ENCODE measurements at places on chromosomes 3 and 15.

DNA sequence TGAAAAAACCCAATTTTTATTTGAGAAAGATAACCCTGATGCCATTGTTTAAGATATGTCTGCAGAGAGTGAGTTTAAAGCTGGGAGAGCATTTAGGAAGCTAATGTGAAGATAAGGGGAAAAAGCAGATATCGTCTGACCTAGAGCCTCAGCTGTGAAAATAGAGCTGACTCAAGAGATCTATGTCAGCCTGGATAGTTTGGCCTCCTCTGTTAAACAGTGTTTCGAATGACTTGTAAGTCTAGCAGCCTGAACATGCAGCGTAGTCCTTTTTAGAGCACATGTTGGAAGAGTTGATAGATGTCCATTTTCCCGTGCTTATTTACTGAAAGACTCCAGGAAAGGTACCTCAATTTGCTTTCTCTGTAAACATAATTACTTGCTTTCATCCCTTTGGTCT, 48.1 kb downstream of the ALCAM start:
- DNase-seq: no peak

- no peak for DNase-seq
Measured at GRCh38 chr3:124862006-124862405, 25.2 kb downstream of the ITGB5 start.

DNA sequence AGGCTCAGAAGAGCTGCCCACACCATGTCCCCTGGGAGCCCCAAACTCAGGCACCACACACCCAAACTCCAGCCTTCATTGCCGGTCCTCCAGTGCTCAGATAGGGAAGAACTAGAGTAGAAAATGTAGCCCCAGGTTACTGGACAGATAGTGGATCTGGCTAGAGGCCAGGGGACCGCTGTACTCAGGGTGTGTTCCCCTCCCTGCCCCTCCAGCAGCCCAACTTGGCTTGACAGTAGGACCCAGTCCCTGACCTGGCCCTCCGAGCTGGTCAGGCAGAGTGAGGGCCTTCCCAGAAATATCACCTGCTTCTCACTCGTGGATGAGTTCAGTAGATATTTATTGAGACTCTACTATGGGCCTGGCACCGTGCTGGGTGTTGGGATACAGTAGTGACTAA, 100.0 kb downstream of the CORO2B start:
- no peak for DNase-seq

DNA sequence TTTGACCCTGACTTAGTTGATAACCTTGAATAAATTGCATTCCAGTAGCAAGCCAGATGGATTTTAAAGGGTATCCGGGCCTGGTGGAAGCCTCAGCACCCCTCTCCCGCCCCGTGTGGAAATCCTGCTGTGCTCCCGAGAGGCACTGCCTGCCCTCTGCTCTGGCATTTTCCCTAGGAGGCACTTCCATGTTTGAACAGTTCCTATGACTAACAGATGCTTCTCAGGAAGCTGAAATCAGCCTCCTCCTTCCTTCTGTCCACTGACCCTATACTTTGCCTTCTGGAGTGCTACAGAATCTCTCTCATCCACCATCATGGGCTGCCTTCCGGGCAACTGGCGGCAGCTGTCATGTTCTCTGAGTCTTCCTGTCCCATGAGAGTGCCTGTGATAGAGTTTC, 90.8 kb downstream of the GABRG3 start:
- no peak for DNase-seq

Measured in ELR (cell line).